ENCODE measurements at places on chromosomes 2 and 18. TPM values are rescaled to one million over a fixed set of nuclear protein-coding genes. Genes with fewer than 3 reads are reported as not detected.

Gene ZBTB7C
- under 0.01 TPM for total RNA-seq

Gene CROCC2
- 0.26 TPM for total RNA-seq

Gene OR6B2
- not detected for total RNA-seq

Gene ACKR3
- total RNA-seq = 22.0 TPM

Gene COLEC12
- under 0.01 TPM for total RNA-seq

Gene VAMP5
- total RNA-seq = 5.5 TPM

Gene DGKD
- 14.5 TPM for total RNA-seq

Gene SCN9A
- total RNA-seq = 14.0 TPM

Gene LAMA1
- total RNA-seq = 1.8 TPM

DNA sequence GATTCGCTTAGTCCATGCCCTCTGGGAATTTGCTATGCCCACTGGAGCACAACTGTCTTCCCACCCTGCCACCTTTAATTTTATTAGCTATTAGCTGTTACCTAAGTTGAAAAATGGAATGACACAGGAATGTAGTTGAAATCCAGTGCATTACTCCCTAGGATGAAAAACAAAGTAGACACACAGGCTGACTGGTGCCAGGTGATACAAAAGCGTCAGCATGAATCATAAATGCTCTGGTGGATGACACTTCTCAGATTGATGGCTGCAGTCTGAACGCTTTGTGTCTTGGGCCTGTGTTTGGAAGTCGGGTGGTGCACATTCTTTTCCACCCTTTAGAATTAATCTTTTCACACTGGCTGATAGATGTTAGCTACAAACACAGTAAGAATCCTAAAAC lies 802.0 kb downstream of the DCC start:
- DNase-seq = no peak

DNA sequence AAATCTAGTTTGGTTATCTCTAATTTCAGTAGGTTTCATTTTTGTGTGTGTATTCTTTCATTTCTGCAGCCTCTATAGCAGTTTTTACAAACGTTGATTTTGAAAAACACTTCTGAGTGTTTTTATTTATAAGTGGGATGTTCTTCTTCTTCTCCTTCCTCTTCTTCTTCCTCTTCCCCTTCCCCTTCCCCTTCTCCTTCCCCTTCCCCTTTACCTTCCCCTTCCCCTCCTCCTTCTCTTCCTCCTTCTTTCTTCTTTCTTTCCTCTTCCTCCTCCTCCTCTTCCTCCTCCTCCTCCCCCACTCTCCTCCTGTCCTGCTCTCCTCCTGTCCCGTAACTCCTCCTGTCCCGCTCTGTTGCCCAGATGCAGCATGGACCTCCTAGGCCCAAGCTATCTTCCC lies 4.2 kb downstream of the UGGT1 start:
- DNase-seq = no peak

GRCh38 chr2:224956706-224957105 lies 85.6 kb downstream of the DOCK10 start:
- no peak for DNase-seq

DNA sequence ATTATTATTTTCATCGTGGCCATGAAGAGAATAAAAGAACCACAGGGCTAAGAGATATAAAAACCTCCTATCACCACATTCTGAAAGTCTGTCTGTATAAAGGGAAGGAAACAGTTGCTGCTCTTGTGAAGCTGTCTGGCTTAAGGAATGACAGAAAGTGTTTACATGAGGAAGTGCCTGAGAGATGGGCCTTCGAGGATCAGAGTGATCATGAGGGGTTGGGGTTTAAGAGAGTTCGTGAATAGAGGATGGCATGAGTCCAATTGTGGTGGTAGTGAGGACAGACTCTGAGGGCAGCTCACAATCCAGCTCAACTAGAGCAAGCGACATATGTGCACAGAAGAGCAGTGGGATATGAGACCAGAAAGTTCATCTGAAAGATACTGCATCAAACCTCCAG lies 65.8 kb upstream of the PIEZO2 start:
- no peak for DNase-seq

GRCh38 chr2:51633073-51633472 lies 601.1 kb upstream of the NRXN1 start:
- DNase-seq = no peak

GRCh38 chr2:189504238-189504637 lies 63.0 kb downstream of the WDR75 start:
- DNase-seq = no peak

DNA sequence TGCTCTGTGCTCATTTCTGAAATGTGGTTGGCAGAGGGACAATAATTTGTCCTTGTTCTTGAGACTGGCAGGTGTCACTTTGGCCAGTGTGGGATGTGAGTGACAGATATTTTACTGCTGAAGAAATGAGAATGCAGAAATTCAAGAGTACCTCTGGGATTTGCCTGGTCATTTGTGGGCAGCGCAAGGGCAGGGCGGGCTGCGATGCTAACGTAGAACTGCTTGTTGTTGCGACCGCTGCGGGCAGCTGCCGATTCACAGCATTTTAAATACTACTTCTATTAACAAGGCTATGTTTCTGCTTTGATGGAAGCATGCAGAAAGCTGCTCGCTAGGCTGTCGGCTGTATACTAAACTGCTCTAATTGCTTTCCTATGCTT lies 268.6 kb downstream of the FIGN start:
- no peak for DNase-seq

- DNase-seq = peak; percentile 28
These were observed 20.1 kb downstream of the ARL4C start for GRCh38 chr2:234476766-234477165.

- no peak for DNase-seq
These were observed 4.8 kb downstream of the RNPEPL1 start for GRCh38 chr2:240573071-240573515.

DNA sequence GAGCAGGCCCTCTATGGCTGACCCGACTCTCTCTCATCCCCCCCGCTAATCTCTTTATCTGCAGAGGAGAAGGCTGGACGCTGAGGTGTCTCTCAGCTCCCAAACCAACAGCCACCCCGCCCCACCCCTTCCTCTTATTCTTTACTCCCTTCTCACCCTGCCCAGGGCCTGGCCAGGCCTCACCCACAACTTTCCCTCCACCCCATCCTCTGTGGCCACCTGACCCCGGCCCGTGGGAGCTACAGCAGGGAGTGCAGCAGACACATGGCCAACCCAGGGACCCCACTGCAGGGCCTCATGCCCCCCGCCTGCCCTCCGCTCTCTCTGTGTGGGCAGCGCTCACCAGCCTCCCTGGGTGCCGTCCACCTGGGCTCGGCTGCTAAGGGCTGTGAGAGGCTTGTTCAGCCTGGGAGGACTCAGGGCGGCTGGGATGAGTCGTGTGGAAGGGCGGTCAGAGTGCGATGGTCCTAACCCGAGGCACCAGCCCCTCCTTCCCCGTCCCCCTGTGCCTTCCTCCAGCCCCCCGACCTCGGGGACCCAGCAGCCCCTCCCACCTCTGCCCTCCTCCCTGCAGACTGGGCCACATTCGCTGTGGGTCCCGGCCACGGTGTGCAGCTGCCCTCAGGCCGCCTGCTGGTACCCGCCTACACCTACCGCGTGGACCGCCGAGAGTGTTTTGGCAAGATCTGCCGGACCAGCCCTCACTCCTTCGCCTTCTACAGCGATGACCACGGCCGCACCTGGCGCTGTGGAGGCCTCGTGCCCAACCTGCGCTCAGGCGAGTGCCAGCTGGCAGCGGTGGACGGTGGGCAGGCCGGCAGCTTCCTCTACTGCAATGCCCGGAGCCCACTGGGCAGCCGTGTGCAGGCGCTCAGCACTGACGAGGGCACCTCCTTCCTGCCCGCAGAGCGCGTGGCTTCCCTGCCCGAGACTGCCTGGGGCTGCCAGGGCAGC lies 6.8 kb downstream of the NEU4 start:
- DNase-seq = no peak

- DNase-seq = no peak
These were observed 167.6 kb downstream of the INSIG2 start for GRCh38 chr2:118255771-118256372.

GRCh38 chr2:158923180-158923594 lies 45.3 kb upstream of the TANC1 start:
- no peak for DNase-seq

DNA sequence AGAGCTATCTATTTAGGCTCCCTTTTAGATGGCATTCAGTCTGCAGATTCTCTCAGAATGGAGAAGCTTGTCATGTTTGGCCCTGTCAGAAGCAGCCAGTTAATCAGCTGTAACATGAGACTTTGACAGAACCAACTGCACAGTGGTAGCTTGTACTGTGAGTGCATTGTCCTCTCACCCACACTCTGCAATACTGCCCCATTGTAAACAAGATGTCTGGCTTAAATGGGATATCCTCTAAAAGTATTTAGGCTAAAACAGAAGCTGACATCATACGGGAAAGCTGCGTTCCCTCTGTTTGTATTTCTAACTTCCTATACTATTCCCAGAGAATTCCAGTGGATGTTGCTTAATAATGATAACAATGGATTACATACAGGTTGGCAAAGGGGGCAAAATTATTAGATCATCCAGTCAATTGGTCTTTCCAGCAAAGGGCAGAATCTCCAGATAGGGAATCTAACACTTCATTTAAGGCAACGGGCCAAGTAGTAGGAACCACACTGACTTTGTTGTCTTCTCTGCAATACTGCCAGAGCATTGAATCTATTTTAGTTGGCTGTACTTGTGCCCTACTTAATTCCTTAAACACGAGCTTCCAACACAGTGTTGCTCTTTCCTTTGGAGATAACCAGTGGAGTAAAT lies 15.4 kb upstream of the STAT4 start:
- DNase-seq = peak; percentile 92

DNA sequence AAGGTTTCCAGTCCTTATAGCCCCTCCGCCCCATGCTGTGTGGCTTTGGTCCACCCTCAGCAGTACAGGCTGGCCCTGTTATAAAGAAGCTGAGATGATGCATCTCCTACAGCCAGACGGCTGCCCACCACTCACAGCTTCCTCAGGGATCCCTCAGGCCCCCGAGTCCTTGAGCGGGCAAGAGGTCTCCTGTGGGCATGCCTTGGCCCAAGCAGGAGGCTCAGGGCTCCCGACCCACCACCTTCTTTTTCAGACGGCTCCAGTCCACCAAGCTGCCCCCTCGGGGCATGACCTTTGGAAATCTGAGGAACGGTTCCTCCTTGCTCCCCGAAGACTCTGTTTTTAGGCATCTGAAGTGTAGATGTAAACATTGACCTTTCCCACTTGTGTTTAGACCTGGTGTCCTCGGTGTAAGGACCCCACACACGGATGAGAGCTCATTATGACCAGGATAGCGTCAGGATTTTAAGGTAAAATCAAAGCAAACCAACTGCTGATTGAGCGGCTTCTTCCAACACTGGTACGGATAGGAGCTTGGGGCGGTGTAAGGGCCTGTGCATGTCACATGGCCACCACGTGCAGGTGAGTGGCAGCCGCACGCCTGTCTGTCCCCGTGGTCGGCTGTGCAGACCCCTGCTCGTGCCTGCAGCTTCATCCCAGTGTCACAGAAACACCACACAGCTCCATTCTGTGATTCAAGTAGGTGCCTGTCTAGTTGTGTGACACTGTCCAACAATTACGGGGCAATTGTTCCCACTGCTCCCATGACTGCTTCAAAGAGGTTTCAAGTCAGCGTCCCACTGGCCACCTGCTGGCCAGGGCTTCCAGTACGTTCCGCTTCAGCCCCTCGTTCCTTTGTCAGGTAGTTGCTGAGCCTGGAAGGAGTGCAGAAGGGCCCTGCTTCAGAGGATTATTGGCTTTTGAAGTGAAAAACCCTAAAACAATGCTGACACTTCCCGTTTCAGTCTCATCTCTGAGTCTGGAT lies 74.7 kb downstream of the NDUFA10 start:
- DNase-seq = no peak
